ENCODE measurements at places on chromosomes 5 and 9. TPM values are rescaled to one million over a fixed set of nuclear protein-coding genes. Genes with fewer than 3 reads are reported as not detected.

- no peak for DNase-seq
Measured at GRCh38 chr5:157046041-157046440, 12.9 kb downstream of the HAVCR1 start.

GRCh38 chr9:27227192-27227591 lies 69.8 kb downstream of the EQTN start:
- DNase-seq, result no peak

- no peak for DNase-seq
Measured at GRCh38 chr9:113566712-113567071, 103.2 kb downstream of the RGS3 start.

DNA sequence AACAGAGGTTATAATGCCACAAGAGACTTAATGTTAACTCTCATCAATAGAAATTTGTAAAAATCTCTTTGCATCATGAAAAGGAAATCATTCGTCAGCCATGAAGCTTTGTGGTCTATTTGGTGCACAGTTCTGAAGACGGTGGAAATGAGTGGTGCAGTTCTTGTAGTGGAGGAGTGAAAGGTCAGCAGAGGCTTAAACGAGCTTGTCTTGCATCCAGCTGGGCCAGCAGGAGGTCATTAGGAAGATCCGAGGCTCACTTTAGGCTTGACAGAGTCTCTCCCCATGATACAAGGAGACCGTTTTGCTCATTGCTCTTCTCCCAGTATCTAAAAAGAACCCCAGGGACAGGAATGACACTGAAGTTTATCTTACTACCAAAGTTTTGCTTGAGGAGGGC lies 440.8 kb downstream of the BNC2 start:
- DNase-seq, result no peak

DNA sequence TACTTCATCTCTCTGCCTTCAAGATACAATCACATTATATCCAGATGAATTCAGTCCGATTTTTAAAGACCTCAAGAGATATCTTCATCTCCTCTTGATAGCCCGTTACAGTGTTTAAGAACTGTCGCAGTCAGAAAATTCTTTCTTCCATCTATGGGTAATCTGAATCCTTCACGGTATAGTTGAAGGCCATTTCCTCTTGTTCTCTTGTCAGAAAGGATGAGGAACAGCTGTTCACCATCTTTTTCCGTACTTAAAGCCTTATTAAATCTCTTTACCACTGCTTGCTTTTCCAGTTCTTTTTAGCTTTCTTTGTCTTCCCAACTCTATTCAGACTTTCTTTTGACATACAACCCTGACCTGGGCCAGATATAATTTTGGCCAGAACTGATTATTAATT lies 121.8 kb downstream of the XRCC4 start:
- peak; percentile 21 for DNase-seq

DNA sequence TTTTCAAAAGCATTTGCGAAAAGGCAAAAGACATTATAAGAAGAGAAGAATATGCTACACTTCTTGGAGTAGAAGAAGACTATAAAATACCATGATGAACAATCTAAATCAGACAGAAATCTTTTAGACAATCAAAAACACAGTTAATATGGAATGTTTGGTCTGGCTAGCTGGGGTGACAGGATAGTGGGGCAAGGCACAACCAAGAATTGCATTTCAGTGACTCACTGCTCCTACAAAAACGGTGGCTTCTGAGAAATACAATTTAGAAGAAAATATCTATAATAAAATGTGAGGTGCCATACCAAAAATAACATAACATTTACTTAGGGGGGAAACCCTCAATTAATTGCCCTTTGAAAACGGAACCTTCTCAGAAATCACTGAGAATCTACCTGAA lies 363.4 kb downstream of the NPR3 start:
- no peak for DNase-seq

- no peak for DNase-seq
Measured at GRCh38 chr5:79560771-79561524, 47.0 kb upstream of the HOMER1 start.

DNA sequence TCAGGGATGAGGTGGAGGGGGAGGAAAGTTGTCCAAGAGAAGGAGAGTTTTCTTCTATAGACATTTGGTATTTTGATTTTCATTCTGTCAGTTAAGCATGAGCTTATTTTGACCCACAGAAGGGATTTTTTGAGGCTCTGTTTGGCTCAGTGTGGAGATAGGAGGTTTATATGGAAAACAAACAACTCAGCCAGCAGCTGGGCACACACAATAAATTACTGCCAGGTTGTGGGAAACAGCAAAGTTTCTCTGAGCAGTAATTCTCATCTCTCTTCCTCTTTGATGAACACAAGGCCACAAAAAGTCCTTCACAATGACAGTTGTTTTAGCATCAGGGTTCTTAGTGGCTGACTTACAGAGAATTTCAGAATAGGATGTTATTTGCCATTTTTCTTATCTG lies 486.1 kb downstream of the KDM4C start:
- DNase-seq, result no peak

DNA sequence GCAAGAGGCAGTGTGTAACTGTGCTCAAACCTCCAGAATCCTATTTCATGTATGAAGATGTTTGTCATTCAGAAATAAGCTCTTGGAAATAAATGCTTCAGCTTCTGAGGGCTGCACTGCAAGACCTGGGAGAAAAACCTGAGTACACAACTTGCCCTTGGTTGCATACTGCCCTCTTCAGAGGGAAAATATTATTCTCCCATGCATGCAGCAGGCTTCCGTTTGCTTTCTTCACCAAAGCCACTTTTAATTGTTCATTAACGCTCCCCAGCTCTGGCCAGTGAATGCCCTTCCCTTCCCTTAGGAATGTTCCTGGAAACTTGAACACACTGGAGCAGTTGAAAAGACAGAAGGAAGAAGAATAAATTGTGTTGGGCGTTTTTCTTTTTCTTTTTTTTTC lies 2.5 kb upstream of the WHRN start:
- peak; percentile 51 for DNase-seq

GRCh38 chr5:4230786-4231641 lies 635.4 kb downstream of the IRX1 start:
- DNase-seq, result no peak

DNA sequence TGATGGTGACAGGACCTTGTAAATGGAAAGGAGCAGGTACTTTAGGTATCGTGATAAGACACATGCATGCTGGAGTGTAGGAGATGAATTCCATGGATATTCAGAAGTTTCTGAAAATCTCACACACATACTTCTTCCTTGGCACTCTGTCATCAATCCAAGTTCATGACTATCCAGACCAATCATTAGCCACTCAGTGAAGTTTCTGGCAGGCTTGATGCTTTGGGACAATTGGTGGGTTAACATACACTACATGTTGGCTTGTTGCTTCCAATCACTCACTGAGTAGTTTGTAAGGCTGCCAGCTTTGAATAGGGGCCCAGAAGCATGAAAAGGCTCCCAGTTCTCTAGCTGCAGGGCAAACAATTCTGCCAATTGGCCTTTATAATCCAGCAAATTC lies 147.6 kb downstream of the CEMIP2 start:
- no peak for DNase-seq

- DNase-seq, result no peak
Measured at GRCh38 chr5:112732131-112732530, 5.6 kb upstream of the APC start.

DNA sequence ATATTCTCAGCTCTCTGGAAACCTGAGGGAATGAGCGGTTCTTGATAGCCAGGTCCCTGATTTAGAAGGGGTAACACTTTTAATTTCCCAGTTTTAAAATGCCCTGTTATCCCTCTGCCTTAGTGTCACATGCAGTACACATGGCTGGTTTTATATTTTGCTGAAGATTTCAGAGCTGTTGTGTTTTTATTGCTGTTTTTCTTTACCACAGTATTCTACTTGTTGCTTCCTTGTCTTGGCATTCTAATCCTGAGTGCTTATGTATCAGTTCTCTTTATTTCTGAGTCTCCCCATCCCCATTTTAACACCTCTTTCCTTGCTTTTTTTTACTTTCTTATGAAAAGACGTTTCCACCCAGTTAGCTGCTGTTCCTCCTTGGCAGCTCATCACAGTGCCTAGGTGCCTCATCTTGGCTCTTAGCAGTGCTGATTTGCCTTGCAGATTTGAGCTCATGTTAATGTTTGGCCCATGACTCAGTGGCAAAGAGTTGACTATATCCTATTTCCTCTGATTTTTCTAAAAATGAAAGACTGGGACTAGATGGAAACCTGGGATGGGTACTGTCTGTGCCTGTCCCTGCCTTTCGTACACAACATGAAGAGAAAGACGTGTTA lies 3.7 kb downstream of the MTRR start:
- no peak for DNase-seq

DNA sequence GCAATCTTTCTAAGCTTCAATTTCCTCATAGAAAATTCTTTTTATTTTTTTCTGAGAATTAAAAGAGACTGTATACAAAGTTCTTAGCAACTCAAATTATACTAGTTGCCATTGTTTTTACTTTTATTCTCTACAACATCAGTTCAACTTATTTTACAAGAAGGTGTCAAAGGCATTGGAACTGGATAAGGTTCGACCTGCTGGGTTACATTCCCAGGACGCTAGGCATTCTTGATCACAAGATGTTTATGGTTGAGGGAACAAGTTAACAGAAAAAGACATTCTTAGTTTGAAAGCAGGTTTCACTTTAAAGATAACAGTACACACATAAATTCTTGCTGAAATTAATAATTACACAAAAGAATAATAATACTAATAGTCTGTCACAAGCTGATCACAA lies 163.5 kb upstream of the SNX2 start:
- DNase-seq, result no peak

DNA sequence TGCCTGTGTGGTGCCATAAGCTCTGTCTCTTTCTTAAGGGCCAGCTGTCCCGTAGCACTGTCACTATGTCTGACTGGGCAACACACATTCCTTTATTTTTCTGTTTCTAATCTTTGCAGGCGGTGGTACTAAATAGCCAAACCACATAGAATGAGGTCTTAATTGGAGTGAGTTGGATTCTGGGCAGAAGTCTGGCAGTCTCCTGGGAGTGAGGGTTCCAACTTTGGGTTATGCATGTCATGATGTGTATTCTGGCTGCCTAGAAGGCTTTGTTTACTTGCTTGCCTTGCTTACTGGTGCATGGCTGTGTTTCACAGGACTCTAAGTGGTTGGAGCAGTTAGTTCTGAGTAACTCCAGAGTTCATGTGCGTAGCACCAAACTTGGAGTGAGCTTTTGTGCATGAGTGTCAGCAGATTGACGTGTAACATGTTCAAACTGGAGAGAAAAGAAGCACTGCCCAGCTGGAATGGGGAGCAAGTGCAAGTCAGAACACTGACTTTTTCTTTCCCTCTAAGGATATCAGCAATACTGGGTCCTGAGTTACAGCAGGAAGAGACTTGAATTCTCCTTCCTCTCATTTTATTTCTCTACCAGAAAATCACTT lies 185.8 kb downstream of the PCSK1 start:
- no peak for DNase-seq

DNA sequence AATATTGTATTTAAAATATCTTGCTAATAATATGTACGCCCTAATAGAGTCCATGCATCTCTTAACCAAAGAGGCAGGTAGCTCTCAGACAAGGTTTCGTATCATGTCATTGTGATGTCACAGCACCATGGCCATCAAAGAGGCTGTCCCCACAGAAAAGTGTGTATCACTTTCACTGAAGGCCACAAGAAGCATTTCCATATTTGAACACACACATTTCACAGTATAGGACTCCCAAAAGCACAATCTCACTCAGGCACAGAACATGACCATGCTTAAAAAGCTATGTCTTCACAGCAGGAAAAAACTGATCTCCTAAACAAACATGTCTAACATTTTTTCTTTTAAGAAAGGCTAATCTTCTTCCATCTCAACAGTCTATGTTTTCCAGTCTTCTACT lies 133.8 kb downstream of the DENND1A start:
- no peak for DNase-seq

- DNase-seq, result no peak
Measured at GRCh38 chr9:88478246-88478645, 56.7 kb upstream of the NXNL2 start.

GRCh38 chr5:36696059-36696673 lies 89.8 kb downstream of the SLC1A3 start:
- no peak for DNase-seq

DNA sequence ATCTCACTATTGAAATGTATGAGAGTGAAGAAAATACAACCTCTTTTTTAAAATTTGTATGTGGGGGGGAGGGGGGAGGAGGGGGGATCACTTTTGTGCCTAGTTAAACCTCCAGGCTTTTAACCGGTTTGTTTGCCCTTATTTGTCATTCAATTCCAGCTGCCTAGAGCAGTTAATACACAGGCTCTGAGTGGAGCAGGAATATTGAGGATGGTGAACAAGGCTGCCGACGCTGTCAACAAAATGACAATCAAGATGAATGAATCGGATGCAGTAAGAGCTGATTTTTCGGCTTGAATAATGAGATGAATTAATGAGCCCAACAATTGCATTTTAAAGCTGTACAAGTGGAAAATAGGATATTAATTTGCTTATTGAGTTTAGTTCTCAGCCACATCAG lies 28.7 kb upstream of the SNX24 start:
- no peak for DNase-seq

DNA sequence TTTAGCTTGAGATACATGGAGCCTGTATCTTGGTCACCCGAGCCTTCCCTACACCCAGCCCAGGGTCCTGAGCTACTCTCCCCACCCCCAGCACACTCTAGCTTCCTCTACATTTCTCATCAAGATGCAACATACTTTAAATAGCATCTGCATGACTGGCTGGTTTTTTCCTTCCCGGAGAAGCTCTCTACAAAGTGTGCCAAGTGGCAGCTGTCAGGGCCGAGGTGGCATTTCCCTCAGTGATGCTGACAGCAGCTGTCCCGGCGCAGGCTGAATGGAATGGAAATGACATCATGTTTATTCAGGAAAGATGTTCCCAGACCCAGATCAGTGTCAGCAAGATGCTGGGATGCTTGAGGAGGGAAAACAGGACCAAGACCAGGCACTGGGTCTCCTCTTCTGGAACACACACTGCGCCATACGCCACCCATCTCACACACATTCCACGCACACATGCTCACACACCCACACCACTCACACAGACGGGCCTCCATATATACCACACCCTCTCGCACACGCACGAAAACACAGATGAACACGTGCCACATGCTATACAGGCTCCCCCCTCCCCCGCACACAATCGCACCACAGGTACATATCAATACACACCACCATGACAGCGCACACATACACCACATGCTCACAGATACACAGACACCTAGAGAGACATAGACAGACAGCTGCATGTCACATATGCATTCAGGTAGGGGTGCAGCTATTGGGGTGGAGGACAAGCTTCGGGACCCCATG lies 67.8 kb downstream of the LHX2 start:
- DNase-seq, result no peak

GRCh38 chr5:92916036-92916435 lies 665.0 kb downstream of the NR2F1-AS1 start:
- peak; percentile 16 for DNase-seq

Gene ATP10B
- 0.20 TPM for polyA plus RNA-seq

Gene MOB3B
- polyA plus RNA-seq, result 18.3 TPM

Gene NKD2
- 7.3 TPM for polyA plus RNA-seq

Gene SHISAL2B
- polyA plus RNA-seq, result 7.4 TPM

Gene SLCO4C1
- 1.8 TPM for polyA plus RNA-seq

Gene GRPEL2
- polyA plus RNA-seq, result 24.9 TPM

Gene ZBED3
- 32.4 TPM for polyA plus RNA-seq

Gene DMRT3
- not detected for polyA plus RNA-seq

Gene ANKRD34B
- polyA plus RNA-seq, result not detected

Gene KIF27
- 17.3 TPM for polyA plus RNA-seq

All from left lung (tissue), 14 donors.